ENCODE measurements at places on chromosomes 5 and 9.

GRCh38 chr9:94796687-94797086, 70.2 kb downstream of the AOPEP start:
- no peak for DNase-seq

GRCh38 chr9:121613009-121613752, 38.3 kb upstream of the DAB2IP start:
- no peak for DNase-seq

- DNase-seq, result no peak
Observed at GRCh38 chr5:142715291-142715690, 29.4 kb upstream of the FGF1 start.

DNA sequence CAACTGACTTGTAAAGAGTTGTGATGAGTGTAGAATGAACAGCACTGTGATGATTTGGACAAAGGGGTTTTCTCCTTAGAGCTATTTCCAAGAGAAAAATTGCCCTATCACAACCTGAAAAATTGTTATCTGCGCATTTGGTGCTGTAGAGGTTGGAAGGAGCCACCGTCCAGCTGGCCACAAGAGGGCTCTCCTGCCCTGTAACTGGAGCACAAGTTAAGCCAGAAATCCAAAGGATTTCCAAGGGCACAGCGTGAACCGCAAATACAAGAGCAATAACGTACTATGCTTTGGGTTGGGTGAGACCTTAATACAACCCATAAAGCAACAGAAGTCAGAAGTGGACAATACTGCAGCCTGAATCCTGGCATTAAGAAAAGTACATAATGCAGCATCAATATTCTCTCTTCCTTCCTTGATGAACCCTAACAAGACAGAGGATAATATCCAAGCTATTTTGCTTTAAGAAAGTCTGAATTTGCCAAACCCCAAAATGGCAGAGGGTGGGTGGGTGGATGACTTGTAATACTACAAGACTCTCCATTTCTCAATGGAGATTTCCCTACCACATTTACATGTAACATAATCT, 56.8 kb upstream of the SMIM32 start:
- no peak for DNase-seq

GRCh38 chr5:55222985-55223811, 3.9 kb downstream of the MCIDAS start:
- no peak for DNase-seq

DNA sequence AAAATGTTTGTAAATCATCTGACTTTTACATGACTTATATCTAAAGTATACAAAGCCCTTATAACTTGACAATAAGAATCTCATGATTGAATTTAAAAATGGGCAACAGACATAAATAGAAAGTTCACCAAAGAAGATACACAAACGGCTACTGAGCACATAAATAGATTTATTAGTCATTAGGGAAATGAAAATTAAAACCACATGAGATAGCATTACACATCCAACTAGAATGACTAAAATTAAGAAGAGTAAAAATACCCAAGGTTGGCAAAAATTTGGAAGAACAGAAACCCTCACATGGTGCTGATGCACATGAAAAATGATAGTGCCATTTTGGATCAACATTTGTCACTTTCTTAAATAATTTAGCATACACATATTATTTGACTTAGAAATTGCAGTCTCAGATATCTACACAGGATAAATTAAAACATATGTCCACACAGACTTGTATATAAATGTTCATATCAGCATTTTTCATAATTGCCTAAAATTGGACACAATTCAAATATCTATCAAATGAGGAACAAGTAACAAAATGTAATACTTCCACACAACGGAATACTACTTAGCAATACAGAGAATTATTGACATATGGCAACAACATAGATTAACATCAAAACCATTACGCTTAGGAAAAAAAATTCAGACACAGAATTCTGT, 359.1 kb upstream of the DAB2 start:
- DNase-seq, result no peak

DNA sequence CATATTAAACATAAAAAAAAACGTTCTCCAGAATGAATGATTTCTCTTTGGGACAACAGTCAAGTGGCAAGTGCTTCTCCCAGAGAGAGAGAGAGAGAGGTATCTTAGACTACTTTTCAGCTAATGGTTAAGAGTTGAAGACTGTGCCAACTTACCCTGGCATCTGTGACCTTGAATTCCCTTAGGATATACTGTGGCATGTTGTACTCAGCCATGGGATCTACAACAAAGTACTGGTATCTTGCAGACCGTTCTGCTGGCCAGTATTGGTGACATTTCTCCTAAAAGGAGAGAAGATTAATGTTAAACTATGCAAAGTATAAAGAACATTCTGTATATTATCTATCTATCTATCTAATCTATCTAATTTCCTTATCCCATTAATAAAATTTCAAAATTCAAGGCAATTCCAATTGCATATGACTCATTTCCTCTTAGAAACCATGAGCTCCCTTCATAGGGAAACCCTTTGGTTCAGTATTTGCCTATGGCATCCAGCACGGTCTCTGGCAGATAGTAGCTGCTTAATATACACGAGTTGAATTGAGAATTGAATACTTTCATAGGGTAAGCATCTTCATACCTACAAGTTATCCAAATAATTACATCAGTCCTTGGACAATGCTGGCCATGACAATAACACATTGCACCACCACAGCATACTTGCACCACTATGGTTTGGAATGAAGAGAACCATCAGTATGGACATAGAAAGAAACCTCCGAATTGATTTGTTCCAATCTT, 539.4 kb upstream of the DMAC1 start:
- DNase-seq, result no peak

- no peak for DNase-seq
Observed at GRCh38 chr9:119986205-119986604, 593.8 kb downstream of the CDK5RAP2 start.

- DNase-seq, result no peak
Observed at GRCh38 chr5:74231697-74232096, 408.8 kb downstream of the ENC1 start.

DNA sequence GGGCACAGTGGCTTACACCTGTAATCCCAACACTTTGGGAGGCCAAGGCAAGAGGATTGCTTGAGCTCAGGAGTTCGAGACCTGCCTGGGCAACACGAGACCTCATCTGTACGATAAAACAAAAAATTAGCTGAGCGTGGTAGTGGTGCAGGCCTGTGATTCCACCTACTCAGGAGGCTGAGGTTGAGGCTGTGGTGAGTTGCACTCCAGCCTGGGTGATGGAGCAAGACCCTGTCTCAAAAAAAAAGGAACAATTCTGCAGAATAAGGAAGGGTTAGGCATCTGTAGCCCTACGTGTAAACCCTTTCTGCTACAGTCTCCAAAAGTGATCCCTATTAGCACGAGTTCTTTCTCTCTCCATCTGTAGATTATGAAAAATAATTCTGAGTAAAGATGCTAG, 19.9 kb downstream of the CDC26 start:
- no peak for DNase-seq

DNA sequence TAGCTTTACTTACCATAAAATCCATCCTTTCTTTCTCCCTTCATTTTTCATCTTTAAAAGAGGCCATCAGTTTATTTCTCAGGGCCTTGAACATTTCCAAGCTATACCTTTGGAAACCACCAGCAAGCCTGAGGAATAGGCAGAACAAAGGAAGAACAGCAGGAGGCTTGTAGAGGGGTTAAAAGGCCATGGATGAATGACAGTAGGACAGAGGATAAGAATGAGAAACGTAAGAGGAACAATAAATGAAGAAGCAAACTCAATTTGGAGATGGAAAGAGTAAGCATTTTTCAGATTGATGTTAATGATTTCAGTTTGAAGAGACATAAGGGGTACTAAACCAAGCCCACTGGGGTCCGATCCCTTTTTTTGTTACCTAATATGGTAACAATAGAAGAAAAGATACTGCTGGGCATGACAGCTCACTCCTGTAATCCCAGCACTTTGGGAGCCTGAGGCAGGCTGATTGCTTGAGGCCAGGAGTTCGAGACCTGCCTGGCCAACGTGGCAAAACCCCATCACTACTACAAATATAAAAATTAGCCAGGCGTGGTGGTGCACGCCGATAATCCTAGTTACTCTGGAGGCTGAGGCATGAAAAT, 106.6 kb upstream of the NMUR2 start:
- no peak for DNase-seq

- DNase-seq, result no peak
Observed at GRCh38 chr9:94479757-94480156, 75.1 kb upstream of the PCAT7 start.

GRCh38 chr9:121946465-121946864, 146.6 kb downstream of the TTLL11 start:
- DNase-seq, result no peak

DNA sequence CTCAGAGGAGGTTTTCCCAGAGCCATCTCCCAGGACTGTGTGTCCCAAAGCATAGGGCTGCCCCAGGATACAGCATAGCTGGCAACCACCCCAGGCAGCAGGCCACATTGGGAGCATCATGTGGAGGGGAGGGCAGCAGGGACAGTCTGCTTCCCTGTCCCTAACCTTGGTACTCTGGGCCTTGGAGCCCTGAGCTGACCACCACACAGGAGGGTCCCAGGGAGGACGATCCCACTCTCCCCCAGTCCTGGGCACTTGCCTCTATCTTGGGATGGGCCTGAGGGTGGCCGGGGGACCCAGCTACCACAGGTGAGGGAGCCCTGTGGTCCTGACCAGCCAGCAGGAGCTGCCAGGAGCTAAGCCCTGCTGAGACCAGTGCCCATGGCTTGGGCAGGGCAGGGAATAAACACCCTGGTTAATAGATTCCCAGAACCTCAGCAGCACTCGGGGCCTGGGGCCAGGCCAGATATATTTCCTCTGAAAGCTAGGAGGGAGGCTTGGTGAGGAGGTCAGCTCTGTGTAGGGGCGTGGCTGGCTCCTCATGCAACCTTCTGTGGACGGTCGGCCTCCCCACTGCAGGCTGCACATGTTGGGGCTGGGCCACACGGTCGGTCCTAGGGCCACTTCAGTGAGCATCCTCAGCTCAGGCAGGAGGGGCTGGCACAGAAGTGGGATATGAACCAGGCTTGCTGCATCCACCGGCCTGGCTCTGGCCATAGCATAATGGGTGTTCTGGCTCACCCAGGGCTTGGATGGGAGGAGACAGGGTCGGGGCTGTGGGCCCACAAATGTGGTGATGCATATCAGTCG, 4.2 kb downstream of the NINJ1 start:
- no peak for DNase-seq

Data from effector memory CD4-positive, alpha-beta T cell (primary cell).